ENCODE measurements at places on chromosomes 4 and X.

- peak; percentile 69 for DNase-seq
These were observed 73.3 kb upstream of the RAB40AL start for GRCh38 chrX:102863735-102864134.

DNA sequence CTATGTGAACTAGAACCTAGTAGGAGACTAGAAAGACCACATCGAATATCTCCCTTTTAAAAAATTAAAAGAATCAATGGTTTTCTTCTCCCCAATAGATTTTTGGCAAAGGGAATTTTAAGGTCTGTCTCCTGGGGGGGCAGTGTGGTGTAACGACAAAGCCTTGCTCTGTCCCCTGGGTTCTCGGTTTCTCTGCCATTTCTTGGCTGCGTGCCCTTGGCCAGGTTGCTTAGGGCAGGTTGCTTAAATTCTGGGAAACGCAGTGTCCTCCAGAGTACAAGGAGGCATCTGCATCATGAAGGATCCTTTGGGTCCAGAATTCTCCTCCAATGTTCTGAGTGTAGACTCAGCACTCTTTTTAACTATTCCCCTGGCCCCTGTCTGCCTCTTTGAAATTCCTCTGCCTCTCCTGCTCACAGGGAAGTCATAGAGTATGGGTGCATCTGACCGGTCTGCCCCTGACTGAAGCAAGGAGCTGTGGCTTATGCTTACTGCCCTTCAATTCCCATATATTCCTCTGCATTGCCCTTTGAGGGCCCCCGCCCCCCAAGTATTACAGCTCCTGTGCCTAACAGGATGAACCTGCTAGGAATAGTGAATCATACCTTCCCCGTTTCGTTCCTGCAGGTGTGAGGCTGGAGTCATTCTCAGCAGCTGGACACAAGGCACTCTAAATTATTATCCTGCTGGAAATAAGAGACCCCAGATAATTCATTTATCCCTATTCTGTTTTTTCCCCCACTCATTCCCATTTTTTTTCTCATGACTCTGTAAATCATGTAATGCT is 2.2 kb downstream of the KIT start:
- no peak for DNase-seq

DNA sequence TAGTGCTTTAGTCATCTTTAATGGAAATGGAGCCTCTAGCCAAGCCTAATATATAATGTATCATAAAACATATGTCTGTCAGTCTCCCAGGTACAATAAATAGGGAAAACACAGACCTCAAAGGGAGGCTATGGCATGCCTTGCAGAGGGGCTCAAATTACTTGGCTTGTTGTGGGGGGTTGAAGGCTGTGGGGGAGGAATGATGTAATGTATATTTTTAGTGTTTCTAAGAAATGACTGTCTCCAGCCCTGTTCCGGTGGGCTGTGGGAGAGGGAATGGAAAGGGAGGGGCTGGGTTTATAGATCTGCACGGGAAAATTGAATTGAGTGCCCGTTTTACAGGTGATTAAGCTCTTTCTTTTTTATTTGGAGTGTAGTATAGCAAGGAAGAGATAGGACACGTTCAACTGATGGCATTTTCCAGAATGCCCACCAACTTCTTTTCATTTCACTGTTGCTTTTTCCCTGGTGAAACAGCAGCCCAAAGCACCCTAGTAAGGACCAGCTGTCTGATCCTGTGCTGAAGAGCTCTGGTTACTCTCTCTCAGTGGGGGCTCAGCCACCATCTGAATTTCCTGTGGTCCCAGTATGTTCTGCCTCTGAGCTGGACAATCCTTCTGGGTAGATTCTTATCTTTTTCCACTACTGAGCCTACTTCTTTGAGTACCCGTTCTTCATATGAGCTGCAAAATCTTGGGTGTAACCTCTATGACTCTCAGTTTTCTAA is 220.7 kb upstream of the CASK start:
- DNase-seq: no peak

GRCh38 chr4:88969271-88969670 is 87.7 kb downstream of the FAM13A start:
- DNase-seq: no peak

DNA sequence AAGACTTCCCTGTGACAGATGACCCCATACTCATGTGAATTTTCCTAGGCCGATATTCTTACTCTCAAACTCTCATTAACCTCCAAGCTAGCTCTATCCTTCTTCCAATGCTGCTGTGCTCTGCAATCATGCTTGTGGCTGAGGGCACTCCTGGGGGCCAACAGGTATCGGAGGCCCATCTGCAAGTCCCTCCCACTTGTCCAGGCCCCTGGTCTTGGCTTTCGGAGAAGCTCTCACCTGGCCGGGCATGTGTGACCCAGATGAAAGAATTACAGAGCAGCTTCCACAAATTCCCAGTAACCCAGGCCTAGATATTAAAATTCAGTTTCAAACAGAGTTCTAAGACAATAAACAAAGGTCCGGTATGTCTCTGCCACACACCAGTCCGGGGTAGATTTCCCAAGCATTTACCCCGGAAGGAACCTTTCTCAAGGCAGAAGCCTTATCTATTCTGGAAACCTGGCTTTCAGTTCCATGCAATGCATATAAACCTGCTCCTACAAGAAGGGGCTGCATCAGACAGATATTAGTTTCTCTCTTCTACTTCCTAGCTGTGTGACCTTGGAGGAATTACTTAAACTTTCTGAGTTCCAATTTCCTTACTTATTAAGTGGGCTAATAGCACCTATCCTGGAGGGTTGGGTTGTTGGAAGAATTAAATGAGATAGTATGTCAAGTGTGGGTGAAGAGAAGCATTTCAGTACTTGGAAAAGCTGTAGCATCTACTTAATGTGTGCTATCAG is 270.8 kb downstream of the PTTG2 start:
- DNase-seq: no peak
